Activated CD4-positive, alpha-beta T cell treated with anti-CD3 and anti-CD28 coated beads, Interleukin-2, amount 50 U/mL, for 24 hours (primary cell): ENCODE measurements at places on chromosomes 4 and X.

DNA sequence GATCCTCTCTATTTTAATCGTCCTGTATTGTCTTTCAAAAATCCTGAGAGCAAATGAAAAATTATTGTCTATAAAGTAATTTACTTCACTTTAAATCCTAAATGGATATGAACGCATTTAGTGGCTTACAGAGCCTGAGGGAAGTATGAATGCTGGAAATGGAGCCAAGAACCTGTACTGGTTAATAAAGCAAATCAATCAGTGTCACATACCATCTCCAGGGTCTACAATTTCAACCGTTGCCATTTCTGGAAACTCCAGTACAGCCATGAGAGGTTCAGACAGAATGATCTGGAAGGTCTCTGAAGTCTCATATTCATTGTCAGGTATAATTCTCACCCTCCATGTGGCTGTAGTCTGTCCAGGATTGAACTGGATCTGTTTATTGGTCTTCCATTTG is 76.6 kb downstream of the FREM3 start:
- DNase-seq: no peak

DNA sequence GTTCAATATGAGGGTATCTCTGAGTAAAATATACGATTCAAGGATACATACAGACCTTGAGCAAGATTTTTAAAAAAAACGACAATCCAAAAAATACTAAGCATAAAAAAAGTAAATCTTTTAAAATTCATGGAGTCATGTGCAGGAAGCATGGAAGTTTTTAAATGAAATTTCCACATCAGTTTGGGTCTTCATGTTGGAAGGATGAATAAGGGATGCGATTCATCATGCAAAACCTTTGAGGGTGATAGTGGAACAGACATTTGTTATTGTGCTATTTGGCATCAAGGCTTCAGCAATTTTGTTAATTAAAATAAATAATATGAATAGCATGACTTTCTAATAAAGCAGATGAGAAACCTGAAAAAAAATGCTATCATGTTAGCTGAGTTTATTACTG is 815.0 kb upstream of the PCDH10 start:
- no peak for DNase-seq

- no peak for DNase-seq
Measured at GRCh38 chrX:48520976-48521352, 644 bp upstream of the EBP start.

DNA sequence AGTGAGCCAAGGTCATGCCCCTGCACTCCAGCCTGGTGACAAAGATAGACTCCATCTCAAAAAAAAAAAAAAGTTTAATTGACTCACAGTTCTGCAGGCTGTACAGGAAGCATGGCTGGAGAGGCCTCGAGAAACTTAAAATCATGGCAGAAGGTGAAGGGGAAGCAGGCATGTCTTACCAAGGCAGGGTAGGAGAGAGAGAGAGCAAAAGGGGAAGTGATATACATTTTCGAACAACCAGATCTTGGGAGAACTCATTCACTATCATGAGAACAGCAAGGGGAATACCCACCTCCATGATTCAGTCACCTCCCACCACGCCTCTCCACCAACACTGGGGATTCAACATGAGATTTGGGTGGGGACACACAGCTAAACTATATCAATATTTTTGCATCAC is 315.2 kb upstream of the HTR2C start:
- no peak for DNase-seq

- DNase-seq: no peak
Measured at GRCh38 chr4:60724623-60725022, 475.5 kb upstream of the ADGRL3 start.

- DNase-seq: no peak
Measured at GRCh38 chr4:163558539-163559044, 64.1 kb downstream of the TMA16 start.

DNA sequence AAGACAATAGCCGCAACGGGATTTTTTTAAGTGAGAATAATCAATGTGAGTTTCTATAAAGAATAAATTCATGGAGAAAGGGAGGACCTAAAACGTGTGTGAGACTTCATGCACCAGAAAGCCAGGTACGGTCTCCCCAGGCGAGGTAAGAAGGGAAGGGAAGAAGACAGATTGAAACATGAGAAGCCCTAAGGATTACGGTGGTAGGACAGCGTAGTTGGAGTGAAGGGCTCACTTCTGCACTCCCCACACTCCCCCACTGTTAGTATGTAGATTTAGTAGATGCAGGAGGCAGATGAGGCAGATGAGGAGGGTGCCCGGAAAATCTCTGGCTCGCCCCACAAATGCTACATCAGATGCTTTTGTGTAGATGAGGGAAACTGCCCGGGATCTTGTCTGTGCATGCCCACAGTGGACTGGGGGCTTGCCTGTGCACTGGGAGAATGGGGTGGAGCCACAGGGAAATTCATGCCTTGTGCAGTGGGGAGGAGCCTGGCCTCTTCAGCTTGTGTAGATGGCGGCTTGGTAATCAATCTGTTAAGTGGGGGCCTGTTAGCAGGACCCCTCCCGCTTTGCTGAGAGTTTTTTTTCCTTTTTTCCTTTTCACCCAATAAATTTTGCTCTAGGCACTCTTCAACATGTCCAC is 1544.5 kb upstream of the TENM3 start:
- no peak for DNase-seq

DNA sequence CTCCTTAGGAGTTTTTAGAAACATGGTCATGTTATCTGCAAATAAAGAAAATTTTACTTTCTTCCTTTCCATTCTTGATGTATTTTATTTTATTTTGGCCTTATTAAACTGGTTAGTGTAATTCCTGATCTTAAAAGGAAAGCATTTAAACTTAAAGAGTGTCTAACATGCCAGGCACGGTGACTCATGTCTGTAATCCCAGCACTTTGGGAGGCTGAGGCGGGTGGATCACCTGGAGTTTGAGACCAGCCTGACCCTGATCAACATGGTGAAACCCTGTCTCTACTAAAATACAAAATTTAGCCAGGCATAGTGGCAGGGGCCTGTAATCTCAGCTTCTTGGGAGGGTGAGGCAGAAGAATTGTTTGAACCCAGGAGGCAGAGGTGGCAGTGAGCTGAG is 281.3 kb downstream of the PTTG2 start:
- no peak for DNase-seq

GRCh38 chrX:121579016-121579760 is 531.8 kb downstream of the GLUD2 start:
- DNase-seq: peak; percentile 4

DNA sequence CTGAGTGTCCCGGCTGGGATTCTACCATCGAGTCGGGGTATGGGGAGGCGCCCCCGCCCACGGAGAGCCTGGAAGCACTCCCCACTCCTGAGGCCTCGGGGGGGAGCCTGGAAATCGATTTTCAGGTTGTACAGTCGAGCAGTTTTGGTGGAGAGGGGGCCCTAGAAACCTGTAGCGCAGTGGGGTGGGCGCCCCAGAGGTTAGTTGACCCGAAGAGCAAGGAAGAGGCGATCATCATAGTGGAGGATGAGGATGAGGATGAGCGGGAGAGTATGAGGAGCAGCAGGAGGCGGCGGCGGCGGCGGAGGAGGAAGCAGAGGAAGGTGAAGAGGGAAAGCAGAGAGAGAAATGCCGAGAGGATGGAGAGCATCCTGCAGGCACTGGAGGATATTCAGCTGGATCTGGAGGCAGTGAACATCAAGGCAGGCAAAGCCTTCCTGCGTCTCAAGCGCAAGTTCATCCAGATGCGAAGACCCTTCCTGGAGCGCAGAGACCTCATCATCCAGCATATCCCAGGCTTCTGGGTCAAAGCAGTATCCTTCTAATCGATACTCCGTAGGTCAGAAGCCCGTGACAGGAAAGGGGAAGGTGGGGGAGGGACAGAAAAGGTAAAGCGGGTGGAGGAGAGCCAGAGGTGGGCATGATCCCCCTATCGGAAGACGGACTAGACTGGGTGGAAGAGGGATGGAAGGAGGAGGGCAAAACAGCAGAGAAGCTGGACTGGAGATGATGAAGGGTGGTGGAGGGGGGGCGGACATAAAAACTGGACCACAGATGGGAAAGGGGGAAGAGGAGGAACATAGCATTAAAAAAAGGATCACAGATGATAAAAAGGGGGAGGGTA is 828 bp downstream of the TSPYL2 start:
- DNase-seq: no peak

DNA sequence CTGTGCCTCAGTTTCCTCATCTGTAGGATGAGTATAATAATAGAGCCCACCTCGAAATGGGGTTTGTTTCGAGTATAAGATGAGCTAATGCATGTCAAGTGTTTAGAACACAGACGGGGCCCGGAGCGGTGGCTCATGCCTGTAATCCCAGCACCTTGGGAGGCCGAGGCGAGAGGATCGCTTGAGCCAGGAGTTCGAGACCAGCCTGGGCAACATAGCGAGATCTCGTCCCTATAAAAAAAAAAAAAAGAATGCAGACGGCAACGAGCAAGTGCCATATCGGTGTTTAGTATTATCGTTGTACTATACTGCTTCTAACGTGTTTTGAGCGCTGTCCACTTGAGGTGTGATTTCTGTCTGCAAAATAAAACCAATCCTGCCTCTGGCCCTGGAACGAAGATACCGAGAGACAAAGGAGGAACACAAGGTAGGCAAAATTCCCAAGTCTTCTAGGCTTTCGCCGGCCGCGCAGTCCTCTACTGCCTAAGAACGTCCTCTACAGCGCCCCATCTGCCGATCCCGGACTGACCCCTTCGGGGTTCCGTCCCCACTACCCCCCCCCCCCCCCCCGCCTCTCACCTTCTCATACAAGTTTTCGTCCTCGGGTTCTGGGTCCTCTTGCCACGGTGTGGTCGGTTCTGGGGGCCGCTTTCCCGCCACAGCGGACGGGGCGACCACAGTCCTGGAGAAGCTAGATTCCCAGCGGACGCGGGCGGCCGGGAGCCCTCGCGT is 442 bp downstream of the NDUFB11 start:
- no peak for DNase-seq

- DNase-seq: no peak
Measured at GRCh38 chr4:174559894-174560293, 37.6 kb upstream of the HPGD start.

DNA sequence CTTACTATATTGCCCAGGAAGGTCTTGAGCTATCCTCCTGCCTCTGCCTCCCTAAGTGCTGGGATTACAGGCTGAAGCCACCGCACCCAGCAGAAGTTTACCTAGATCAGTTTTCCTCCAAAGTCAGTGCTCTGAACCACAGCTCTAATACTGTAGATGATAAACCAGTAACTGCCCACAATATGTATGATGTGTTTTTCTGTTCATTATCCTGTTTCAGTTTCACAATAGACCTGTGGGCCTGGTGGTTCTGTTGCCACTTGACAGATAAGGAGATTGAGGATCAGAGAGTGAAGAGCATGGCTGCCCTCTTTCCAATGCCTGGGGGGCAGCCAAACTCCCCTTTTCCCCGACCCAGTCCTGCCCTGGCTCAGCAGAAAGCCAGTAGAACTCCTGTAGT is 87.0 kb downstream of the EFNB1 start:
- no peak for DNase-seq

DNA sequence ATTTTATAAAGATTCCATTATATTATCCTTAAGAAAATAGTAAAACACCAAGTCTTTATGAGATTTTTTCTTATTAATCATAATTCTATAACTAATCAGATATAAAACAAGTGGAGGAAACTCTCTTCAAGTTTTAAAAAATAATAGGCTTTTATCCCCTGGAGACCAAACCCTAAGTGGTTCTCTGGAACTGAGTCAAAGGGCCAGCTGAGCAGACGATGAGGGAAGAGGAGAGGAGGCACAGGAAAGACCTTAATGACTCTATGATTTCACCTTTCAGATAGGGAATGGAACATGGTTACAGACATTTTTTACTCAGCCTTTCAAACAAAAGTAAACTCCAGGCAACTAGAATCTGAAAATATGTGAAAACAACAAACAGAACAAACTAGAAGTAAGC is 201.8 kb downstream of the SLC39A8 start:
- DNase-seq: no peak

DNA sequence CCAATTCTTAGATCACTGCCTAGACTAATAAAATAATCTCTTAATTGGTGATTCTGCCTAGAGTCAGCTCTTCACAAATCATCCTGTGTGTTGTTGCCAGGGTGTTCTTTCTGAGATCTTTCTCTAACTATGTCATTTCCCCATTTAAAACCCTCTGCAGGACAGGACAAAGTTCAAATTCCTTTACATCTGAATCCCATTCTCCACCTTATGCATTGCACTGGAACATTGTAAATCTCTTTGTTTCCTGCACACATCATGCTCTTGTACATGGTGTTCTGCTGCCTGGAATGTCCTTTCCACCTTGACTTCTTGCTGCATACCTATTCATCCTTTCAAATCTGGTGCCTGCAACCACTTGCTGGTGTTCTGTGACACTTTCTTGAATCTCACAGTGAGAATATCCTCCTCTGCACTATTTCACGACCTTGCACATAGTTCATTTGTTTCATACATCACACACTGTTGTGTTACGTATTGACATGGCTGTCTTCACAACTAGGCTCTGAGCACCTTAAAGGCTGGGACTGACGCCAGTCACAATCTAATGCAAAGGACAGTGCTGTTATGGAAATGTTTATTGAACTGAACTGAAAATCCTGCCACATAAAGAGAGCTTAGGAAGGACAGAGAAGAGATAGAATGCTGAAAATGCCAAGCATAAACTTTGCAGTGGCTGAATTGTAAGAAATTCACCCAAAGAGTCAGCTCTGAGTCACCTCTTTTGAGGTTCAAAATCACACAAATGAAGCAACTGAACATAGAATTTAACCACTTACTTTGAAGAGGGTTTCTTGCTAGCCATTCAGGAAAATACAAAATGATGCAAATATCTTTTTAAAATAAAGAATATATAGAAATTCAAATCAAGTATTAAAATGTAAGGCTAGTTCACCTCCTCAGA is 26.4 kb upstream of the SMIM14 start:
- DNase-seq: no peak

DNA sequence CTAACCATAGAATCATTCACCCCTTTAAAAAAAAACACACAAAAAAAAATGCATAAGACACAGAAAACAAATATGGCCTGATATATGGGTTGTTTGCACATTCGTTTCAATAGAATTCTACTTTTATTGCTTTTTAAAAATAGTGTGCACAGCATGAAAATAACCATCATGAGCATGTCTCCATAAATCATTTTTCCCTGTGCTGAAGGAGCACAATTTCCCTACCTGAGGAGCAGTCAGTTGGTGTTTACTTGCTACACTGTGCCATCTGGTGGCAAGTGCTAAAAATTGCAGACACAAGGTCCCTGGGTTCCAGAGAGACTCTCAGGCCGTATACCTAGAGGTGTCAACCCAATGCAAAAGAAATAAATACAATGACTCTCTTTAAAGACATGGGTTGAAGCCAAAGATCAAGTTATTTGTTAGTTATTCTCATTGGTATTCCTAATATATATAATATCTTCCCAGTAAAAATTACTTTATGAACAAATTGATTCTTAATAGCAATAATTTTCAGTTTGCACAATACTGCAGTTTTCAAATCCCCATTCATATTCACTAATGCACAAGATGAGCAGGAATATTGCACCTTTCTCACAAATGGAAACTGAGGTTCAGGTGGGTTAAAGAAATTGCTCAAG is 551.4 kb downstream of the IQCM start:
- no peak for DNase-seq
